CD4-positive, alpha-beta T cell treated with Interleukin-17A for 1 hour (primary cell): ENCODE measurements at places on chromosomes 6 and 20.

- no peak for DNase-seq
Measured at GRCh38 chr6:123519189-123519505, 117.6 kb downstream of the TRDN start.

- DNase-seq: no peak
Measured at GRCh38 chr6:71049198-71049770, 92.4 kb upstream of the B3GAT2 start.

DNA sequence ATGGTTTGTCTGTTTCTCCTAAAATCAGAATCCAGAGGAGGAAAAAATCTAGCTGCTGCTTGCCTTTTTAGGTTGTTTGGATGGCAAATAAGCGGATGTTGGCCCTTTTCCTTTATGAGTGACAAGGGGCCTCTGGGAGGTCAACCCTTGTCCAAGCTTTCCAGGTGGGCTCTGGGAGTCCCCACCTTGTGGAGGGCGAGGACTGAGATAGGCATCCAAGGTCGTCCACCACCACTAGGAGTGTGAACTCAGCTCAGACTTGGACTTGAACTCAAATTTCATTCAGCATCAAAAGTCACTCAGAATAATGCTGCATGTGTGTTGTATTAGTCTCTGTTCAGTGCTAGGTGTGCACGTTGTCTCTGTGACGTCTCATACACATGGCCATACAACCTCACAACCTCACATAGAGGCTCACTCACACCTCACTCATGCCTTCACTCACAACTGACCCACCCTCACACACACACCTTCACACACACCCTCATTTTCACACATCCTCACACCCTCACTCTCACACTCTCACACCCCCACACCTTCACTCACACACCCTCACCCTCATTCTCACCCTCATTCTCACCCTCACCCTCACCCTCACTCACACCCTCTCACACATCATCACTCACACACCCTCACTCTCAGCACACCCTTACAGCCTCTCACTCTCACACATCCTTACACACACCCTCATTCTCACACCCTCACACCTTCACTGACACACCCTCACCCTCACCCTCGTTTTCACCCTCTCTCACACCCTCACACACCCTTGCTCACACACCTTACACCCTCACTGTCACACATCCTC lies 18.0 kb downstream of the DYNLT1 start:
- no peak for DNase-seq

- DNase-seq: no peak
Measured at GRCh38 chr6:138970159-138970558, 17.9 kb downstream of the REPS1 start.

DNA sequence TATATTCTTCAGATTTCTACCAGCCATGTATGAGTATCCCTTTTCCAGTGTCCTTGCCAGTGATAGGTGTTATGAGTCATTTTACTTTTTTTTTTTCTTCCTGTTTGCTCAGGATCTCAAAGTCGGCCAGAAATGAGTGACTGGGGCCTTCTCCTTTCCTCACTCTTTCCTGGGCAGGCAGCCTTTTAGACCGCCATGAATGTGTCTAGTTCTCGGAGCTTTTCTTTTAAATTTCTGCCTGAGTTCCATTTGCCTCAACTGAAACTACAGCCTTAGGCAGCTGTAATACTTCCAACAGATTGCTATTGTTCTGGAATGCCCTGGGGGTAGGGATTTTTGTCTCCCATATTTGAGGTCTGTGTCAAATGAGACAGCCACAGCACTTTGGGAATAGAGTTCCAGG lies 83.7 kb downstream of the STXBP5 start:
- DNase-seq: no peak

- no peak for DNase-seq
Measured at GRCh38 chr6:8855411-8855810, 420.1 kb upstream of the SLC35B3 start.

- DNase-seq: no peak
Measured at GRCh38 chr20:38252292-38253288, 7.9 kb downstream of the KIAA1755 start.

DNA sequence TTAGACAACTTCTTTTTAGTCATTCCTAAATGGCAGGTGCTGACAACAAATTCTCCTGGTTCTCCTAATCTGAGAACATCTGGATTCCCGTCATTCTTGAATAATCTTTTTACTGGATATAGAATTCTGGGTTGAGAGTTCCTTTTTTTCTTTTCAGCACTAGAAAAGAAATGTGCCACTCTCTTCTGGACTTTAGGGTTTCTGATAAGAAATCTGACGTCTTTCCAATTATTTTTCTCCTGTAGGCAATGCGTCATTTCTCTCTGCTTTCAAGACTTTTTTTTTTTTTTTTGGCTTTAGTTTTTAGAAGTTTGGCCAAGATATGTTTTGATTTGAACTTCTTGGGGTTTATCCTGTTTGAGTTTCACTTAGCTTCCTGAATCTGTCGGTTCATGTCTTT lies 66.1 kb upstream of the RNF24 start:
- DNase-seq: no peak

GRCh38 chr6:133804265-133804664 lies 84.6 kb upstream of the TCF21 start:
- DNase-seq: no peak

DNA sequence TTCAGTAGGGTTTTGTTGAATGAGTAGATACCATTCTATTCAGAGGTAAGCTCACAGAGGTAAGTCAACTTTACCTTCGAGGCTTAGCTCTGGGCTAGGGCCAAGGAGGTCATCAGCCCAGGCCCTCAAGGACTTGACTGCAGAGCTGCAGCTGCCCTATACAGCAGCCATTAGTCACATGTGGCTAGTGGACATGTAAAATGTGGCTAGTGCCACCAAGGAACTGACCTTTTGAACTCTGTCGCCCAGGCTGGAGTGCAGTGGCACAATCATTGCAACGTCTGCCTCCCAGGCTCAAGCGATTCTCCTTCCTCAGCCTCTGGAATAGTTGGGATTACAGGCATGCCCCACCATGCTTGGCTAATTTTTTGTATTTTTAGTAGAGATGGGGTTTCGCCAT lies 47.9 kb upstream of the EPB41L1 start:
- no peak for DNase-seq

DNA sequence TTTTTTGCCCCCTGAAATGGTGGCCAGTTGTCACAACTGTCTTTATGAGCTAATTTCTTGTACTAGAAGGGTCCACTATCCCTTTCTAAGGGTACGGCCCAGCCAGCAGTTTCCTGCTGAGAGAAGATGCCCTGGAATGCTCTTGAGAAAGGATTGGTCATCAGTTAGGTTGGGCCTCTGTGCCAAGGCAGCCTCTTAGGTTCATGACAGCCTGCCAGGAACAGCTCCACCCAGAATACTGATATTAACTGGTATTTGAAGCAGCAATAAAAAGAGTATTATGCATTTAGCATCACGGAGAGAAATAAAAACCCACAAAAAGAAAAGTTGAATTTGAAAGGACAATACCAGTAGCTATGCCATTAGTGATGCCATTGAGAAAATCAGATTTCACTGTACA lies 9.0 kb upstream of the HINT3 start:
- DNase-seq: no peak

DNA sequence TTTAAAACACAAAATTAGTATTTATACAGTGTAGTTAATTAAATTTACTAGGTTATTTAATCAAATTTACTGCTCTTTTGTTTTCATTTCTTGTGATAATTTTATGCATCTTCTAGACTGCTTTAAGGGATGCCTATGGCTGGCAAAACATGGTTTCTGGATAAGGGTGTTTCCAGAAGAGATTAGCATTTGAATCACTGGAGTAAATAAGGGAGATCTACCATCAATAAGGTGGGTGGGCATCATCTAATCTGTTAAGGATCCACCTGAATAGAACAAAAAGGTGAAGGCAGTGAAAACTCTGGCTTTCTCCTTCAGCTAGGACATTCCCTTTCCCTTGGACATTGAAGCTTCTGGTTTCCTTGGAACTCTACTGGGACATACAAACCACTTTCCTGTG lies 146.2 kb upstream of the LAMA2 start:
- DNase-seq: no peak

- no peak for DNase-seq
Measured at GRCh38 chr6:97282238-97282725, 734 bp downstream of the MMS22L start.
